Tongue (tissue), 3 donors: ENCODE measurements at places on chromosomes 1 and 21. TPM values are rescaled to one million over a fixed set of nuclear protein-coding genes. Genes with fewer than 3 reads are reported as not detected.
A peak's percentile ranks its signal among the peaks of the same experiment; 100 is the strongest.

Gene SYCP1
- not detected for total RNA-seq

Gene VWA5B1
- 0.31 TPM for total RNA-seq

Gene ELOVL1
- 9.6 TPM for total RNA-seq

Gene SLC25A33
- 2.1 TPM for total RNA-seq

Gene ABCA4
- total RNA-seq = 2.2 TPM

- no peak for DNase-seq
Observed at GRCh38 chr1:64487061-64487460, 17.1 kb downstream of the CACHD1 start.

DNA sequence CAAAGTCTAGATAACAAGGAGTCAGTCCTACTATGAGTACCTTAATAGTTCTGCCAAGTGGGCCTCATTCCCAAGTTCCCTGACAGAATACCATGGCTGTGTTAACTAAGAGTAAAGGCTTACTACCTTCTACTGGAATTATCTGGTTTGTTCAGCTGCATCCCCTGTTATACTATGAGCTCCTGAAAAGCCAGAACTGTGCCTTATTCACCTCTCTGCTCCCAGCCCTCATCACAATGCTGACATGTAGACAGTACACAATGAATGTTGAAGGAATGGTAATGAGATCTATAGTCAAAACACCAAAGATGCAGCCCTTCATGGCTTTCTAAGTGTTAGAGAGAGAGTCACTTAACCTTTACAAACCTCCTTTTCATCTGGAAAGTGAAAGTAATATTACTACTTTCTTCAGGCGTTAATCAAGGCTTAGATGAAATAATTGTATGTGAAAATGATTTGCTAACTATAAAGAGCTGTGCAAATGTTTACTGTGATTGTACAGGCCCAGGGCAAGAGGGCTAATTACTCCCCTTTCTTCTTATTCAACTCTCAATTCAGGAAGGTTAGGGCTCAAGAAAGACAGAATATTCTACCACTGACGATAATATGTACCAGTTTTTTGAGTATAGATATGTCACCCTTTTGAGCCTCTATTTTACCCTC, 70.3 kb upstream of the MROH9 start:
- DNase-seq = no peak

DNA sequence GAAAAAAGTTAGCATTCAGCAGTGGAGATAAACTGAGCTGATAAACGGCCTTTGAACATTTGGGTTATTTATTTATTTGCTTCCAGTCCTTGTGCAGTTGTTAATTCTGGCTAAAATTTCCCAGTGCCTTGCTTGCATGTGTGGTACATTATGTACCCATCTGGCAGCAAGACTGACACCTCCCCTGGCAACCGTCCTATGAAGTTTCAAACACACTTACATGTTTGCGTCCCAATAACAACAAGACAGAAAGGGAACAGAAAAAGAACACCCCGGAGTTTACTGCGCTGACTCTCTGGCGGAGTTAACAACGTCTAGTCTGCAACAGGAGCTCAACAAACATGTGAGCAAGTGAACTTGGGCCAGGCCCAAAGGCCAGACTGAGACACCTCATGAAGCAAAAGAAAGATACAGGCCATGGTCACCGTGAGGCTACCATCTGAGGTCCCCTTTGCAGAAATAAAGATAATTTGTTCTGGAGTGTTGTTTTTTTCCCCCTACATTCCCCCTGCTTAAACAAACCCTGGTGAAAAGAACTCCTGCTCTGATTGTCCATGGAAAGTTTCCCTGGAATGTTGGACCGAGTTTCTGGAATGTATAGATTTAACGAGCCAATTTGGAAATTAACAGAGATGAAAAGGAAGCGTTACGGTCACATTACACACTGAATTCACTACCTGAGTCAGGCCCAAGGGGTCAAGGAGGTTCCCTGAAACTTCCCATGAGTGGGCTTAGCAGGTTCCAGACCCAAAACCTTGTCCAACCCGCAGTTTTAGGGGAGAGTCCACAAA, 33.4 kb downstream of the TRABD2B start:
- DNase-seq = peak; percentile 71

DNA sequence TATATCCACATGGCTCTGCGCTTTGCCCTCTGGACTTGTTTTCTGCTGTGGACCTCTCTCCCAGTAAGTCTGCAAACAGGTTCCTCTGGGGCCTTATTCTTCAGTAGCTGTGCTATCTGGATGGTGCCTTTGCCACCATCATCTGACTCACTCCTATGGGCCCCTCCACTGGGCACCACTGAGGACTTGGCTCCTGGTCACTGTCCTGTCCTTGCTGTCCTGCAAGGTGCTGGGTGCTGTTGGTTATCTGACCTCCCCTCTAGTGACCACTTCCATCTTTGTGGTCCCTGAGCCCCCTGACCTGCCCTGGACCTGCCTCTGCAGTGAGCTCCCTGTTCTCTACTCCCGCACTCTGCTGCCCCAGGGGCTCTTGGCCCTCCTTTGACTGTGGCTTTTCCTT, 6.7 kb downstream of the CNIH3 start:
- no peak for DNase-seq

- DNase-seq = peak; percentile 16
Observed at GRCh38 chr1:121566346-121566745, 381.6 kb downstream of the SRGAP2C start.

- DNase-seq = no peak
Observed at GRCh38 chr21:45855248-45855811, 126.2 kb upstream of the COL6A1 start.

DNA sequence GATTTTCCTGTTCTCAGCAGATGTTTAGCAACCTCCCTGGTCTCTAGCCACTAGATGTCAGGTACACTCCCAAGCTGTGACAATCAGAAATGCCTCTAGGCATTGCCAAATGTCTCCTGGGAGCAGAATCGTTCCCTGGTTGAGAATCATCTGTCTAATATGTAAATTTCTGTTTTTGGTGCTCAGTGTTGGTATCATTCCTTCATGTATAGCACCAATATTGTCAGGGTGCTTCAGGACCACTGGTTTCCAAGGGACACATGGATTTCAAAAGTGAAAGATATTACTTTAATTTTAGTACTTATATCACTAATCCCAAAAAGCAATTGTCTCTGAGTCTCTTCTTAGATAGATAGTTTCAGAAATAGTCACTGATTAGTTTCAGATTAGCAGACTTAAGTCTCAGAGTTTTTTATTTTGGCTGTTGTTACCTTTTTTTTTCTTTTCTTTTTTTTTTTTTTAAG, 160.1 kb downstream of the PTPRC start:
- DNase-seq = no peak

- peak; percentile 59 for DNase-seq
Observed at GRCh38 chr1:247681288-247681897, 1.9 kb upstream of the OR13G1 start.

- no peak for DNase-seq
Observed at GRCh38 chr1:81714636-81715035, 86.1 kb upstream of the ADGRL2 start.

DNA sequence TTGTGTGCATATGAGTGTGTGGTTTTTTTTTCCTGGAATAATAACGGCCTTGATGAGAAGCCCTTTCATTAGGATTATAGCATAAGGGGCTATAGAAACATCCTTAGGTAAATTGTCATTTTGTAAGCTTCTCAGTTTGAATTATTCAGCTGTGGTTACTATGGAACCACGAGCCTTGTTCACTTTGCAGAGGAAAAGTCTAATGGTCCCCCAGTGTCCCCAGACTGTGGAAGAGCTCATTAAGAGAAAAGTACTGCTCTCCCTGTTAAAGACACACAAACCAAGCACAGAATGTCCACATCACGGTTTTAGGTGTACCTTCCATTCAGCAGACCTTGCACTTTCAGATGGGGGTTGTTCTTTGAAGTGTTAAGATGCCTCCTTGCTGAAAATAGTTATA, 199.3 kb upstream of the DEPDC1 start:
- DNase-seq = no peak
